ENCODE measurements at places on chromosomes 1 and 21.
A peak's percentile ranks its signal among the peaks of the same experiment; 100 is the strongest.

GRCh38 chr1:84690397-84691121 lies at the start of gene SSX2IP:
Gene SSX2IP (minus strand): TSS chr1:84690461. CDS start chr1:84671219, 19,242 bp downstream.
- peak; percentile 88 for DNase-seq

DNA sequence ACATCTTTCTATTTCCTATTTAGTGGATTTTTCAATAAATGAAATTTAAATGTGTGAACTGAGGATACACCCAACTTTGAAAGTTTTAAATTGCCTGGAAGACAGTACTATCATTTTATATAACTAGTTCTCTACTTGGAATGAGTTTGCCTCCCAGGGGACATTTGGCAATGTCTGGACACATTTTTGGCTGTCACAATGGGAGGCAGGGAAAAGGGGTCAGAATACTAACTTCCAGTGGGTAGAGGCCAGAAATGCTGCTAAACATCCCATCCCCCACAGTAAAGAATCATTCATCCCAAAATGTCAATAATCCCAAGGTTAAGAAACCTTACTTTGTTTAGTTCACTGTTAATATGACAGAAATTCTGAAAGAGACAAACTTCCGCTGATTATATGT lies 13.2 kb upstream of the NRAS start:
- DNase-seq: no peak

DNA sequence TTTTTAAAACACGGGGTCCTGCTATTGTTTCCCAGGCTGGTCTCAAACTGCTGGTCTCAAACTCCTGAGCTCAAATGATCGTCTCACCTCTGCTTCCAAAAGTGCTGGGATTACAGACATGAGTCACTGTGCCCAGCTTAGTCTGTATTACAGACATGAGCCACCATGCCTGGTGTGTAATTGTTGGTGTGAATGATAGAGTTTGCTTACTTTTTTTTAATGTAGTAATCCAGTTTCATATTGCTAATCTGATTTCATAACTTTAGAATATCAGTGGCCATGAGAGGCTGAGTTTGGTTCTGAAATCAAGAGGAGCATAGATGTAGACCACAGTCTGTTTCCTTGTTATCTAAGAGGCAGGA lies 3.4 kb downstream of the EPB41 start:
- DNase-seq: no peak

- no peak for DNase-seq
Measured at GRCh38 chr1:3456449-3456963, 2.0 kb downstream of the ARHGEF16 start.

GRCh38 chr1:93483200-93483599 lies 35.3 kb downstream of the FNBP1L start:
- no peak for DNase-seq

DNA sequence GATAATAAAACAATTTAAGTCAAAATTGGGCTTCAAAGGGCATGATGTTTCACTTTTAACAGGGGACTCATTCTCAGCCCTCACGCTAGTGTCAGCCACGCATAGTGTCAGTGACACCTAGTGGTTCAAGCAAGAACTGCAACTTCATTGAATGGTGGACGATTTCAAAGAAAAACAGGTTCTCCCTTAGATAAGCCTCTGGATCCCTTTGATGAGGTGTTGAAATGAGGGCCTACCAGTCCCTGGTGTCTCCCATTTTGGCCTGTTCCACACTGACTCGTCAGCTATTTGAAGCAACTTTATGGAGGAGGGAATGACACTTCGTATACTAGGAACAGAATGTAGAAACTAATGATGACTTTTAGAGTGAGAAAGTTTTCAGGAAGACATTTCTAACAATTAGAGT lies 56.2 kb downstream of the FCRL5 start:
- peak; percentile 24 for DNase-seq

GRCh38 chr1:160282807-160283206 lies 2.1 kb downstream of the PEX19 start:
- DNase-seq: no peak

- DNase-seq: no peak
Measured at GRCh38 chr21:36753556-36753955, 54.6 kb downstream of the SIM2 start.

GRCh38 chr1:89725011-89725370 lies 92.1 kb downstream of the LRRC8C start:
- no peak for DNase-seq

GRCh38 chr1:169906938-169907337 lies 13.2 kb upstream of the SCYL3 start:
- no peak for DNase-seq

DNA sequence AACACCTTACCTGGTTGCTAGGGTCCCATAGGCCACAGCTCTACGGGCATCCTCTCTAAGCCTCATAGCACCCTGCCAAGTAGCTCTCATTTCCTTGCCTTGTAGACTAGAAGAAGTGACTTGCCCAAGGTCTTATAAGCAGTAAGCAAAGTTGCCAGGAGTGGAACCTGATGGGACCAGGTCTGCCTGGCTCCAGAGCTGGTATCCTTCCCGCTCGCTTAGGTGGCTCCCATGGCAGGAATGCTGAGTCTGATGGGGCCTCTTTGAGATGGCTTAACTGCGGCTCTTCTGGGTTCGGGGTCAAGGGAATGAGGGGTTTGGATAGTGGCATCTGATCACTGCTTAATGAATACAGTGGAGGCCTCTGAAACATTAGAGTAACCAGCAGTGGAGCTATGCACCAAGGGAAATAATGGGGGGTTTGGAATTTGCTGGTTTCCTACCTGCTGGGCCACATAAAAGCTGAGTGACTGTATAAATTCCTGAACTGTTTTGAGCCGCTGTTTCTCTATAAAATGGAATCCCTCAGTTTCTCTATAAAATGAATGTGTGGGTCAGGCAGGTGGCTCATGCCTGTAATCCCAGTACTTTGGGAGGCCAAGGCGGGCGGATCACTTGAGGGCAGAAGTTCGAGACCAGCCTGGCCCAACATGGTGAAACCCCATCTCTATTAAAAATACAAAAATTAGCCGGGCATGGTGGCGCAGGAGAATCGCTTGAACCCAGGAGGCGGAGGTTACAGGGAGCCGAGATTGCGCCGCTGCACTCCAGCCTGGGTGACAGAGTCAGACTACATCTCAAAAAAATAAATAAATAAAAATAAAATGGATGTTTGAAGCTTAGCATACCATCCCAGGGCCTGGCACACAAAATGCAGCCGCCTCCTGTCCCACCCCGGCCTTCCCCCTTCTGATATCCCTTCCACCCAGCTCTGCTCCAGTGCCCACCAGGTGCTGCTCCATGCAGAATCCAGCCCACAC lies 12.4 kb downstream of the FAM151A start:
- no peak for DNase-seq

DNA sequence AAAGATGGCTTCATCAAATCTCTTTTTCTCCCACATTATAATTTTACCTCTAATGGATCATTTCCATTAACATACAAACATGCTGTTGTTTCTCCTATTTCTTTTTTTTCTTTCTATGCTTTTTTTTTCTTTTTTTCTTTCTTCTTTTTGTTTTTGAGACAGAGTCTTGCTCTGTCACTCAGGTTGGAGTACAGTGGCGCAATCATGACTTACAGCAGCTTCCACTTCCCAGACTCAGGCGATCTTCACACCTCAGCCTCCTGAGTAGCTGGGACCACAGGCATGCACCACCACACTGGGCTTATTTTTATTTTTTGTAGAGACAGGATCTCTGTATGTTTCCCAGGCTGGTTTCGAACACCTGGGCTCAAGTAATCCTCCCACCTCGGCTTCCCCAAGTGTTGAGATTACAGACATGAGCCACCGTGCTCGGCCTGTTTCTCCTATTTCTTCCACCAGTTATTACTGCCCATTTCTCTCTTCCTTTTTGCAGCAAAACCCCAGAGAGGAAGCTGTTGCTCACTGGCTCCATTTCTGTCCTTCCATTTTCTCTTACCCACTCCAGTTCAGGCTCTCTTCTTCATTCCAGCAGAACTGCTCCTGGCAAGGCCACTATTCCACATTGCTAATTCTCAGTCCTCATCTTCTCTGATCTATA lies 32.1 kb upstream of the OPRD1 start:
- no peak for DNase-seq

DNA sequence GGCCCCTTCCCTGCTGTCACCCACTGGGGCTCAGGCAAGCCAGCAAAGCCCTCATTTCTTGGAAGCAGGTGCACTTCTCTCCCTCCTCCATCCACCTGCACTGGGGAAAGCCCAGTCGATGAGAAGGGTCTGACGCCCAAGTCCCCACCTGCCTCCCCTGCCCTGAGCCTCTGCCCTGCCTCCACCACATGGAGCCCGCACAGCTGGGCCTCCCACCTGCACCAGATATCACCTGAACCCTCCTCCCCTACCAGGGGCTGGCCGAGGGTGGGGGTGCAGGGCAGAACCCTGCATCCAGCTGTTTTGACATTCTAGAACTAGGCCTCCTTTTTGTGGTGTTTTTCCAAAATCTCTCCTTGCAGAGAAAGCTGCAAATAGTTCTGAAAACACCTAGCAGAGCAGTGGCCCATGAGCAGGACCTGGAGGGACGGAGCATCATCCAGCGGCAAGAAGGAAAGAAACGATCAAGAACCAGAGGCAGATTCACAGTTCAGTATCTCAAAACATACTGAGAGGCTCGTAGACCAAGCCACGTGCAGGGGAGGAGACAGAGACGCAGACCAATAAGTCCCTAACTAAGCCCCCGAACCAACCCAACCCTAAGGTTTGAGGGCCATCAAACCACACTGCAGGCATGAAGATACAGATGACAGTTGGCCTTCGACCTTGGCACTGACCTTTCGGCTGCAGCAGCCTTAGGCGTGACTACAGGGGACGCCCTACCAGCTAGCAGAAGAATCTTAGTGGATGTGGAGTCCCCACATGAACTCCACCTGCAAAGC lies 16.7 kb downstream of the CHD5 start:
- DNase-seq: no peak

GRCh38 chr1:230026139-230026538 lies 40.9 kb upstream of the GALNT2 start:
- DNase-seq: no peak

GRCh38 chr1:52028328-52028727 lies 5.3 kb downstream of the KTI12 start:
- DNase-seq: no peak

GRCh38 chr1:198184516-198184915 lies 27.7 kb downstream of the NEK7 start:
- no peak for DNase-seq

- DNase-seq: peak; percentile 43
Measured at GRCh38 chr21:45934554-45934953, 47.0 kb upstream of the COL6A1 start.

GRCh38 chr1:205246351-205247119 lies 18.8 kb downstream of the TMCC2 start:
- no peak for DNase-seq

DNA sequence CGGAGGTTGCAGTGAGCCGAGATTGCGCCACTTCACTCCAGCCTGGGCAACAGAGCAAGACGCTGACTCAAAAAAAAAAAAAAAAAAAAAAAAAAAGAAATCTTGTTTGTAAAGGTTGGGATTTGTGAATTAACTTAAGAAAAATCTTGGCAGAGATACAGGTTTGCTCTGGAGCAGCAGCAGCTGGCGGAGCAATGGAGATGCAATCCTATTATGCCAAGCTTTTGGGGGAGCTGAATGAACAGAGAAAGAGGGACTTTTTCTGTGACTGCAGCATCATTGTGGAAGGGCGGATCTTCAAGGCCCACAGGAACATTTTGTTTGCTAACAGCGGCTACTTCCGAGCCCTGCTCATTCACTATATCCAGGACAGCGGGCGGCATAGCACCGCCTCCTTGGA lies 5.6 kb downstream of the ZBTB8B start:
- no peak for DNase-seq

- no peak for DNase-seq
Measured at GRCh38 chr1:164765557-164765956, 206.6 kb downstream of the PBX1 start.

GRCh38 chr1:240414237-240414636 lies 197.7 kb downstream of the GREM2 start:
- DNase-seq: no peak

DNA sequence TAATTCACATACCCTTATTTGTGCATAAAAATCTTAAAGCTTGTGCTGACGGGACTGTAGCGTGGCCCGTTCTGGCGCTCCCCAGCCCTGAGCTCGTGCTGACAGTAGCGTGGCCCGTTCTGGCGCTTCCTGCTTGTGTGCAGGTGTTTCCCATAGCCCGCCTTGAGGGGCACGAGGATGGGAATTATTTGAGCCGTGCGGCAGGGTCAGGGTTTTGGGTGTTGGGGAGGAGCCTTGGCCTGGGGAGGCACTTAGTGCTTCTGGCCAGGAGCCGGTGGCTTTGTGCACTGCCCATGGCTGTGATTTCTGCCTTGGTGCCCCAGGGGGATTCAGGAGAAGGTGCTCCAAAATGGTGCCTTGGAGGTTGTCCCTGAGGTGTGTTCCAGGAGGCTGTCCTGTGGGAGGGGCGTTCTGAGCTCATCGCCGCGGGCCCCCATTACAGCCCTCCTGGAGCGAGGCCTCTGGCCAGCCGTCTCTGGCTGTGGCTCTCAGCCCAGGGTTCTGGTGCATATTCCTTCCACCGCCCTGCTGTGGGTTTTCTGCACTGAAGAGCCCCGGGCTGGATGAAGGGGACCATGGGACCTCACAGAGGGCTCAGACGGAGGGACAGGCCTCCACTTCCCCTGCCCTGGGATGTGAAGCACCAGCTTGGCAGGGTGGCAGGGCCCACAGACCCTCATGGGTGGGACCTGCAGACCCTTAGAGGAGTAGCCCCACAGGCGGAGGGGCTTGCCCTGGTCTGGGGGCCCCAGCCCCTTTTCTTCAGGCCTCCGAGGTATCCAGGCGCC lies 6.6 kb downstream of the SLX9 start:
- no peak for DNase-seq

- peak; percentile 52 for DNase-seq
Measured at GRCh38 chr1:211135342-211135950, 1.5 kb upstream of the KCNH1 start.

- no peak for DNase-seq
Measured at GRCh38 chr1:195909061-195909460, 699.2 kb downstream of the KCNT2 start.

- no peak for DNase-seq
Measured at GRCh38 chr1:235721982-235722381, 72.4 kb upstream of the GNG4 start.

DNA sequence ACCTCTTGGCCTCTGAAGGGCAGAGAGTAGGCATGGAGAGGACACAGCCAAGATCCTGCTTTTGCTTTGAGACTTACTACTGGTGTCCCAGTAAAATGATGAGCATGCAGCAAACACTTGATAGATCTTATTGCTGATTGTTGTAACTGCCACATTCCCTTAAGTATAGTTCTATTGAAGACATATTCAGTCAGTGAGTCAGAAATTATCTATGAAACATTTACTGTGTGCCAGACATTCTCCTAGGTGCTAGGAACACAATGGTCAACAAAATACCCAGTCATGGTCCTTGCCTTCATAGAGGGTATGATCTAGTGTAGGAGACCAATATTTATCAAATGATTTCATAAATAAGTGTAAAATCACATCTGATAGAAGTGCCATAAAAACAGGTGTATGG lies 13.6 kb downstream of the STYXL2 start:
- DNase-seq: no peak

GRCh38 chr1:151478923-151479322 lies 19.6 kb upstream of the POGZ start:
- no peak for DNase-seq
